ENCODE measurements at places on chromosomes 4 and X.

DNA sequence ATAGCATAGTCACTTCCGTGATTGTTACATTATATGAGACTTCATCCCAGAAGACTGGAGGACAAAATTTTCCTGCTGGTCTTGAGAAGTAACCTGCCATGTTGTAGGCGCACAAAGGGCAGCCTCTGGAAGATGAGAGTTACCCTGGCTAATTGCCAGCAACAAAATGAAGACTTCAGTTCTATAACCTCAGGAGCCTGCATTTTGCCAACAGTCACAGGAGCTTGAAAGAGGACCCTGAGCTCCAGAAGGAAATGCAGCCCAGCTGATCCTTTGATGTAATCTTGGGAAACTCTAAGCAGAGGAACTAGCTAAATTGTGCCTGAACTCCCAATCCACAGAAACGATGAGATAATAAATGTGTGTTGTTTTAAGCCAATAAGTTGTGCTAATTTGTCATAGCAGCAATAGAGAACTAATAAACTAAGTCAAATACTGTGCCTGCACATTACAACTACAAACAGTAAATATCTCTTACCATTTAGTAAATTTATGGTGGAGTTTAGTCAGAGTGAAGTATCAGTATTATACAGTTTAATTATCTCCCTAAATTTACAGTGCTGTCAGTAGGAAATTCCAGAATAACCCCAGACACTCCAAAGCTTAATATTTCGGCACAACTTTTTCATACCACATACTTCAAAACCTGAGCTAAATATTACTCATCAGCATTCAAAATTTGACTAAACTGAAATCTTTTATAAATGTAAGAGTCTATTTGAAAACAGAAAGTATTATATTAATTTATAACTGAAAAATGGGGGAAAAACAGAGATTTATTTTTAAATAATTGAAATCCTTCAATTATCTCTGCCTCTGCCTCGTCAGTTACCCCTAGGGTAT lies 90.1 kb upstream of the MAPK10 start:
- DNase-seq, result no peak

DNA sequence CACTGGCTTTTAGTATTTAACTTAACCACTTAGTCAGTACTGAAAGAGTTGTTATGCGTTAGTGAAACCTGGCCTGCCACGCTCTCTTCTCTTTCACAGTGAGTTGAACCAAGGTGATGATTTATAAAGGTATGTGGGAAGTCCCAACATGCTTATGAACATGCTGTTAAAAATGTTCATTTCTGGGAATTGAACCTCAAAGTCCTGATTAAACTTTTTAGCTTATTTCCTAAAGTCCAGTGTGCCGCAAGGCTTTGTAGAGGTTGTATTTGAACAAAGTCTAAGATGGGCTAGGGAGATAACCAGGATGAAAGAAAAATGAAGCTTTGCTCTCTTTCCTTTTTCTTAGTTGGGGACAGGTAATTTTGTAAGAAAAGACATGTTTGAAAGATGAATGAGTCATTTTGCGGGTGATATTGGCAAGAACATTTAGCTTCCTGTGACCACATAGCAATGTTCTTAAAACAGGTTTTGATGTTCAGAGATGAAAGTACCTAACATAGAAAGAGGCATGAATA lies 270.3 kb downstream of the DTHD1 start:
- DNase-seq, result no peak

DNA sequence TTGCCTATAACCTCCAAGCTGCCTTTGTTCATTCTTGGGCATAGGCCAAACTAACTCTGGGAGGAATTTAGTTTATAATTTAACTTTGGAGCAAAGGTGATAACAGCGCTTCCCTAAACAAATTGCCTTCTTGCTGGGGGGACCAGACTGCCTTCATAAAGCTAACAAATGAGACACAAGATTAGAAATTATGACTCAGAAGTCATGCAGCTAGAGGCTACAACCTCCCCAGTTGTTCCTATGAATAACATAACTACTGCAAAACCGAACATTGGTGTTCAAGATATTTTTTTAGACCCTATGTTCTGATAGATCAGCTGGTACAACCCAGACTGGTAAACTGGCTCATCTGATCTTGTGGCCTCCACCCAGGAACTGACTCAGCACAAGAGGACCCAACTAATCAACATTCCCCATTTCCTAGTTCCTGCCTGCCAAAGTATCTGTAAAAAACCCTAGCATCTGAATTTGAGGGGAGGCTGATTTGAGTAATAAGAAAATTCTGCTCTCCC lies 22.0 kb upstream of the TMPRSS11B start:
- DNase-seq, result no peak

GRCh38 chrX:29461039-29461438 lies 754.3 kb upstream of the MAGEB2 start:
- no peak for DNase-seq

DNA sequence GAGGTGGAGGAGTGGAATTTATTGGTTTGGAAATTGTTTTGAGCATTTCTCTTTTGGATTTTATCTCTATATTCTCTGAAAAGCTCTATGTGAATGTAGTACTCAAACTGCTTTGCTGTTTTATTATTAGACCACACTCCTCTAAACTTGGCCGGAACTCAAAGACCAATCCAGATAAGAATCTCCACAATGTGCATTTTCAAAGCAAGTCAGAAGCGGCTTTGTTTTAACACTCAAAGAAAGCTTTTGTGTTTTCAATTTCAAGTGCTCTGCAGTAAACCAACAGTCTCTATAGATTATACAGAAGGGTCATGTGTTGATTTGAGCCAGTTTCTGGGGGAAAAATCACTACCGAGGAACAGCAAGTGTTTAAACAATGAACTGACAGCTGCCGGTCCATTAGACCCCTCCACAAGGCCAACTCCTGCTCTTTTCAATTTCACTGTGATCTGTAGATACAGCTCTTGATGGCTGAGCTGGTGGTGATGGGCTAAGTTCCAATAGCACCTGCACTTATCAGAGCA lies 79.4 kb downstream of the FTHL17 start:
- no peak for DNase-seq

DNA sequence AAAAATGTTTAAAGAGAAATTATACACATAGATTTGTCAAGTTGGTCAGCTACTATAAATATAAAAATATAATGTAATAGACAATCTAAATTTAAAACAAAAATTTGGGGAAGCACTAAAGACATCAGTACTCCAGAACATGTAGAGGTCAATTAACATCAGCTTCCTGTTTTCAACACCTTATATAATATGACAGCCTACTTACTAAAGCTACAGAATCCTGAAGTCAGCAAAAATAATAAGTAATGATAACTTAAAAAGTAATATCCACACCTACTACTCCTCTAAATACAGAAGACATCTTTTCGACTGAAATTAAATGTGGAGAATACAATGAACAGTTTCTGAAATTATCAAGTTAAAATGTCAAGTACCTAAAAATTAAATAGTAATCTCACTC lies 118.6 kb downstream of the LRBA start:
- no peak for DNase-seq

GRCh38 chrX:47638816-47639215 lies 9.1 kb upstream of the CFP start:
- DNase-seq, result no peak

DNA sequence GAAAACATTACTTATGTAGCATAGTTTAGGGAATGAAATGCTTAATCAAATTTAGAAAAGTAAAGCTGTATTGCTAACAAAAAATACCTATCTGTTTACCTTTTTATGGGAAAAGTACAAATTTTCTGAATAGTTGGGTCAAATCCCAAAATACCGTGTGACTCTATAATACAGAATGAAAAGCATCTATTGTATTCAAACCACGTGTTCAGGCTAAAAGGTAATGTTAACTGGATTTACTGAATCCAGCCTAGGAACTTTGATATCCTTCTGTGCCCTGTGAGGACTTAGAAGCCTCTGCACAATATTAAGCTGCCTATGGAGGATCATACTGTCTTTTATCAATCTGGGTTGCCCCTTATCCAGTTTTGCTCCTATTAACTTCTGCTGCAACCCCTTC lies 36.3 kb upstream of the AGA start:
- no peak for DNase-seq

- no peak for DNase-seq
These were observed 187.6 kb downstream of the MAML3 start for GRCh38 chr4:139966383-139966782.

GRCh38 chr4:119039779-119040178 lies 95.9 kb upstream of the MYOZ2 start:
- no peak for DNase-seq

- no peak for DNase-seq
These were observed 603.8 kb downstream of the RAPGEF2 start for GRCh38 chr4:159706704-159707103.

- no peak for DNase-seq
These were observed 519 bp downstream of the SLC25A4 start for GRCh38 chr4:185143601-185143969.
